ENCODE measurements at places on chromosomes 4 and X.
A peak's percentile ranks its signal among the peaks of the same experiment; 100 is the strongest.

DNA sequence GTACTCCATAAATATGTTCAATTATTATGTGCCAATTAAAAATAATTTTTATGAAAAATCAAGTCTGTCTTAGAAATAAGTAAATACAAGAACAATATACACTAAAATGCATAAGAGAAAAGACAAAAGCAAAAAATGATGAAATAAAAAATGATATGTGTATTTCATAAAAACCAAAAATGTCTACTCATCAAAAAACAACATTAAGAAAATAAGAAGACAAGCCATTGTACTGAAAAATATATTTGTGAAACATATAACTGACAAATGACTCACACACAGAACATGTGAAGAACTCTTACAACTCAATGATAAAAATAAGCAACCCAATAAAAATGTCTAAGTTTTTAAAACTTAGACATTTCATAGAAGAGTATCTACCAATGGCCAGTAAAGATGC, 34.1 kb upstream of the ENOX2 start:
- no peak for DNase-seq

DNA sequence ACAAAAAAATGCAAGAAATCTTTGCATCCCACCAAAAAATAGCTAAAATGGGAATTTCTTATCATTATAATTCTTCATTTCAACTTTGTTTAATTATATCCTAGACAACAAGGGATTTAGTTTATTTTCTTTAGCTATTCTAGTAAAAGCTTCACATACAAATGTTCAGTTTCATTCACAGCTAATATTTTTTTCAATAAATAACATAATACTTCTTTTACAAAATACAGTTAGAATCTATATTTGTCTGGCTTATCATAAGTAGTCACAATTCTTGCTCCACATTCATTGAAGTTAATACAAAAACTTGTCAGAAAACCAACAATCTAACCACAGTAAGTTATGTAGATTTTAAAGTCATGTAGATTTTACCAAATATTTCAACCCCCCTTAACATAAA, 414.4 kb downstream of the FAT4 start:
- DNase-seq, result no peak

DNA sequence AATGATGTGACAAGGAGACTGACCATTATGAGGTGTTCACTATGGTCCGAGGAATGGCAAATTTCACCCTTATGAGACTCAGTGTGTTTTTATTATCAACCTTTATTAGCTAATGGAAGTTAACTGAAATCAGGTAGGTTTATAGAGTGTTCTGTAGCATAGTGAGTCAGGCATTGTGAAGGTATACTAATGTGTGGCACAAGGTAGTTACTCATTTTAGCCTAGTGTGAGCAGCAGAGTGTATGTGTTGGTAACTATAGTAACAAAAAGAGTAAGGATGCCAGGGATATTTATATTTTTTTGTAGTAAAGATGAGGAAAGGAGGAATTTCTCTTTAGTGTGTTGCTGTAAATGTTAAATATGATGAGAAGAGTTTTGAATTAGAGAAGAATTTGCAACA, 12.0 kb downstream of the PDLIM5 start:
- no peak for DNase-seq

- DNase-seq, result no peak
These were observed 88.6 kb downstream of the SHROOM3 start for GRCh38 chr4:76523593-76523992.

DNA sequence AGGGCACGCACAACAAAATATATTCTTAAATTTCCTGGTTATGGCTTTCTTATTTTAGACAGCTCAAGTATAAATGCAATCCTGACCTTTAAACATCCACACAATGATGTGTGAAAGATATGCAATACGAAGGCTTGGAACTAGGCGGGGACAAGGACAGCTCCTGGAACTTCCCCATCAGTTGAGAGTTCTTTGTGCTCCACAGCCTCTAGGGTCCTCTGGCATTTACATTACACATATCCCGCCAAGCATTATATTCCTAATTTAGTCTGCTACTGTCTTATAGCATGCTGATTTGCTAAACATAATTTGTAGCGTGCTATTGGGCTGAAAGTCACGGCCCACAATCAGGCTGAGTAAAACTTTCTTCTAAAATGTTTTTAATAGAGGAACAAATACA, 74.4 kb downstream of the FTHL17 start:
- DNase-seq, result no peak

- DNase-seq, result no peak
These were observed 30.8 kb downstream of the MOB1B start for GRCh38 chr4:70932984-70933383.

DNA sequence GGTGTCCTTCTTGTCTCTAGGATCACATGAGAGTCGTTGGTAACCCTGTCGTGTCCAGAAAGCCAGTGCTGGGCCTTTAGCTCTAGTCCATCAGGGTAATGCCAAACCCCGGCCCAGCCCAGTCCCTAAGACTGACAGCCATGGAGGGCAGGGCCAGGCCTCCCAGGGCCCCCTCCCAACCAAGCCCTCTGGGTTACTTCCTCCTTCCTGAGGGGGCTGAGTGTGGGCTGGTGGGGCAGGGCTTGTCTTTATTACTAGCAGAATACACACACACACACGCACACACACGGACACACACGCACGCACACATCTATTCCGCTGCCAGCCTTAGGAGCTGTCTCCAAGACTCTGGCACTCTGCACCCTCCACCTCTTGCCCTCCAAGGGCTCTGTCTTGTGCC, 35.6 kb upstream of the CDKN2AIP start:
- no peak for DNase-seq

DNA sequence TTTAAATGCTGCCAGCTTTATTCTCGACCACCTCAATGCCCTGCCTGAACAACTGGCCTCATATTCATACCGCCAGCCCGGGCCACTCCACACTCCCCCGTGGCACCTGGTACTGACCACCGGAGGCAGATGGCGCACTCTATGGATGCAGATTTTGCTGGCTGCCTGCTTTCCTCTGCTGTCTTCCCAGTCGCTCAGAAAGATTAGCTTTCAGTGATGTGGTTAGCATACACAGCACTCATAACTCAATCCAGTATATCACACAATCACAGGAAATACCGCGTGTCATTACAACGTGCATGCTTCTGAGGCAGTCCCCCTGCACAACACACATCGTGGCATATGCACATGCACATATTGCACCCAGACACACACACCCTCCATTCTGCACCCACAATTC, 147.2 kb upstream of the BCOR start:
- no peak for DNase-seq

DNA sequence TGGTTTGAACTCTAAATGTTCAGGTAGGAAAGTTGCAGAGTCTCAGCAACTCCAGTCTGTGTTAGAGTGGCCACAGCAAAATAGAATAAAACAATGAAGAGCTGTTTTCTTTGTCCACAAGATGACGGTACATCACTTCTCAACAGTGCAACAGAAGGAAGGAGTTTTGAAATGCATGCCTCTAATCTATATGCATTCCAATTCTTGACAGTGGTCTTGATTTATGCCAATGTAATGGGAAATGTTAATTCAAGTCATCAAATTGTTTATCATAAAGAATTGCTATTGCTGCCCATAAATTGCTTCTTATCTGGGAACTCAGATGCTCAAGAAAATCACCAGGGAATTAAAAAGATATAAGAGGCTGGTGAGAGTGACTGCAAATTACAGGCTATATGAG, 195.5 kb upstream of the PRPS2 start:
- DNase-seq, result no peak

DNA sequence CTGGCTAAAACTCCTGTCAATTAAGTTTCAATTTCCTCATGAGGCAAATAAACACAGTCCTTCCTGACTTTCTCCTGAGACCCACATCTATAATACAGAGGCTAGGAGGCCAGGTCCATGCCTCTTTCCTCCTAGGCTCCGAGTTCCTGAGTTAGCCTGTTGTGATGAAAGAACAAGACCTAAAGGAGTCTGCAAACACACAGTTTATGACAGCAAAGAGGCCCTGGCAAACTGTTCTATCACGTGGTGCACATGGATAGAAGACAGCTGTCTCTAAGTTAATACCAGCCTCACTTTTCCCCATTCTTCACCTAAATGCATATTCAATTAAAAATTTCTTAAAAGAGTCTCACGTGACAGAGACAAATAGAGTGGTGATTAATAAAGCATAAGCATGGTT, 145.2 kb downstream of the TET2 start:
- DNase-seq, result no peak

GRCh38 chr4:145976680-145977079, 38.1 kb upstream of the ZNF827 start:
- DNase-seq, result no peak

DNA sequence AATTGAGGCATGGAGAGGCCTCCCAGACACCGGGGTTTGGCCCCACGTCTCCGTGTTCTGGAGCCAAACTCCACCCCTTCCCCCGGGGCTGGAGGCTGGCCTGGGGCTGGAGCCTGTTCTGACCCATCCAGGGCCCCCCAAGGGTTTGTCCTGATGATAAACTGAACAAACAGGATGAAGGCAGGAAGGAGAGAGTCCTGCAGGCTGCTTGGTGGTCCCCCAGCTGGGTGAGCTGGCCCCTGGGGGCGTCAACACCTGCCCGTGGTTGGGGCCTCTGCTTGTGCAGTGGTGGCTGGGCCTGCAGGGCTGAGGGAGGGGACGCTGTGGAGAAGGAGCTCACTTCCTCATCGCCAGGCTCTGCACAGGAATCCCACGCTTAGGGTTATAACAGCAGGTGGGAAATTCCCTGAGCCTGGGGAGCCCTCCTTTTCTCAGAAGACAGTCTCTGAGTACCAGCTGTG, 2.3 kb downstream of the SH3TC1 start:
- DNase-seq, result no peak

GRCh38 chr4:101527188-101527587, 179.9 kb upstream of the PPP3CA start:
- peak; percentile 88 for DNase-seq

GRCh38 chr4:128906581-128906980, 97.1 kb downstream of the JADE1 start:
- no peak for DNase-seq

- DNase-seq, result no peak
These were observed 42.1 kb upstream of the USP46 start for GRCh38 chr4:52701207-52701606.

DNA sequence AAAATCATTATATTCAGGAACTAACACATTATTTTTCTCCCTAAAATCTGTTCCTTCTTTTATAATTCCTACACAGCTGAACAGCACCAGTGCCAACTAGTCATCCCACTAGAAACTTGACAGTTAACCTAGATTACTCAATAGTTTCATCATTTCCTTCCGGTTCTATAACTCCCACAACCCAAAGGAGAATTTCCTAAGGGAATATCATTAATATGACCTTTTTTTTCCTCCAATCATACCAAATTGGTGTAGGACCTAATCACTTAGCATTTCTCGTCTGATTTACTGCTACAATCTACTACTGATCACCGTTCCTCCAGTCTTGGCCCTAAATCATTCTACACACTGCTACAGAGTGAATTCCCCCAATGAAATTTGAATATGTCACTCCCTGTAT, 45.9 kb downstream of the WDFY3 start:
- no peak for DNase-seq

DNA sequence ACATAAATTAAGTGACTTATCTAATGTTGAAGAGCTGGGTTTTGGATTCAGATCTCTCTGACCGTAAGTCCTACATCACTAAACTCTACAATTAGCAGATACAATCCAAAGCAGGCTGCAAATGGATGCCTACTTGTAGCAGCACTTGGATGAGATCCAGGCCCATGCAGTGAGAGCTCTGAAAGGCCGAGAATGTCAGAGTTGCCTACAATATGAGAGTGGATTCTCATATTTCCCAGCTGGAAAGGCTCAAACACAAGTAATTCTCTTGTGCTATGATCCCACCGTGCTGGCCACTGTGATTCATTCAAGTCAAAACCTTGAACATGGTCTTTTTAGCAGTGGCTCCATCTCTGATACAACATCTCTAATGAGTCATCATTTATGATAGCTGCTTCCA, 125.4 kb upstream of the CHRDL1 start:
- no peak for DNase-seq

GRCh38 chr4:164874789-164875188, 2.2 kb upstream of the APELA start:
- no peak for DNase-seq

GRCh38 chrX:22090181-22090580, 58.1 kb downstream of the PHEX start:
- no peak for DNase-seq

DNA sequence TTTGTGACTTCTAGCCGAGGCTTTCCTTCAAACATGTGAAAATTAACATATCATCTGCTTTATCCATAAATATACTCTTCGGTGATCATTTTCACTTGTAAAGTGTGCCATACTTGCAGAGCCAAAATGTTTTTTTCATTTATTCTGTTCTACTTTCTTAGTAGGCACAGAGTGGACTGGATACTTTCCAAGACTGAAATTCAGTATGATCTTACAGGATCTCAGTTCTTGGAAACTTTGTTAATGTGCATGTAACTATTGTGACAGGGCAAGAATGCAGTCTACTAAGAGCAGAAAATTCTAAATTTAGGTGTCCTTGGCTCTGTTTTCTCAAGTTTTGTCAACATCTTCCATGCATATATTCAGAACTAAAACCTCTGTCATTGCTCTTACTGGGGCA, 284.9 kb downstream of the TEX13A start:
- DNase-seq, result no peak

DNA sequence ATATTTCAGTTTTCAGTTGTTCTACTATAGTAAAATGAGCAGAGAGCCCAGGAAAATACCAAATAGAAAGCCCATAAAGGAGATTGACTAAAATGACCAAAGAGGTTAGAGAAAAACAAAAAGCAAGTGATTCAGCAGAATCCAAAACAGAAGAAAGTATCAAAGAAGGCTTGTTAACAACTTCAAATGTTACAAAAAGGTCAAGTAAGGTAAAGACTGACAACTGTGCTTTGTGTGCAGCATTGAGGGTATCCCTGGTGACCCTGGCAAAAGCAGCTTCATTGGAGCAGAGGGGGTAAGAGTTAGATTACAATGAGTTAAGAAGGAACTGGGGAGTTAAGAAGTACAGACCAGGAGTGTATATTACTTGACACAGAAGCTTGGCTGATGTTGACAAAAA, 317.9 kb downstream of the OPHN1 start:
- no peak for DNase-seq

DNA sequence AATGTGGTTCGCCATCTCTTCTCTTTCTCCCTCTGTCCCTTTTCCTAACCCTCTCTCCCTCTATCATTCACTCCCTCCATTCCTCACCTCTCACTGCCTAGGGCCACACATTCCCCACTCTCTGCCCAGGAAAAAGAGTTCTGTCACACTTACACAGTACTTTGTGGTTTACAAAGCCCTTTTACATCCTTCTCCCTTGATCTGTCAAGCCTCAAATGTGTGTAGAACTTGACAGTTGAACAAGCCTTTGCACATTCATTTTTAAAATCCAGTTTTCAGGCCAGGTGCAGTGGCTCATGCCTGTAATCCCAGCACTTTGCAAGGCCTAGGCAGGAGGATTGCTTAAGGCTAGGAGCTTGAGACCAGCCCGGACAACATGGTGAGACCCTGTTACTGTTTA, 156.3 kb downstream of the VSIG4 start:
- no peak for DNase-seq

- DNase-seq, result no peak
These were observed 49.2 kb downstream of the FGFRL1 start for GRCh38 chr4:1060621-1061020.
